Keratinocyte (primary cell): ENCODE measurements at places on chromosomes 3 and 15.

DNA sequence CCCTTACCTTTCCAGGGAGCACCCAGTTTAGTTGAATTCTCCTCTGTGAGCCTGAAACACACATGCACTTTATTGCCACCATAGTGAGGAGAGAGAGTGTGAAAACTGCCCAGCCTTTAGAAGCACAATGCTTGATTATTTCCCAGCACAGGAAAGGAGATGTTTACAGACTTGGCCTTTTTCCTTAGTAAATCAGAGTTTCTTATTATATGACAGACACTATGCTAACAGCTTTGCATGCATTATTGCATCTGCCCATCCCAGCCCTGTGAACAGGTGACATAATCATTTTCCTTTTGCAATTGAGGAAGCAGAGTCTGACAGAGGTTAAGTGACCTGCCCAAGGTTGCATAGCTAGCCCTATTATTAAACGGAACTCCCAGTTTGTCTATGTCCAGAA, 36.5 kb downstream of the CAPN3 start:
- no peak for DNase-seq

GRCh38 chr15:62887113-62887570, 155.4 kb upstream of the TPM1 start:
- DNase-seq = no peak

- DNase-seq = no peak
These were observed 23.3 kb upstream of the SENP7 start for GRCh38 chr3:101536266-101536665.

GRCh38 chr15:94346282-94346681, 114.9 kb downstream of the MCTP2 start:
- no peak for DNase-seq

- no peak for DNase-seq
These were observed at the start of gene WDR72 for GRCh38 chr15:53759411-53759931. Gene WDR72 (minus strand): TSS chr15:53759663. CDS start chr15:53733149, 26,514 bp downstream.

GRCh38 chr3:115704661-115705338, 81.5 kb downstream of the GAP43 start:
- no peak for DNase-seq

- DNase-seq = no peak
These were observed 1.9 kb downstream of the NDUFAF3 start for GRCh38 chr3:49023775-49024174.

DNA sequence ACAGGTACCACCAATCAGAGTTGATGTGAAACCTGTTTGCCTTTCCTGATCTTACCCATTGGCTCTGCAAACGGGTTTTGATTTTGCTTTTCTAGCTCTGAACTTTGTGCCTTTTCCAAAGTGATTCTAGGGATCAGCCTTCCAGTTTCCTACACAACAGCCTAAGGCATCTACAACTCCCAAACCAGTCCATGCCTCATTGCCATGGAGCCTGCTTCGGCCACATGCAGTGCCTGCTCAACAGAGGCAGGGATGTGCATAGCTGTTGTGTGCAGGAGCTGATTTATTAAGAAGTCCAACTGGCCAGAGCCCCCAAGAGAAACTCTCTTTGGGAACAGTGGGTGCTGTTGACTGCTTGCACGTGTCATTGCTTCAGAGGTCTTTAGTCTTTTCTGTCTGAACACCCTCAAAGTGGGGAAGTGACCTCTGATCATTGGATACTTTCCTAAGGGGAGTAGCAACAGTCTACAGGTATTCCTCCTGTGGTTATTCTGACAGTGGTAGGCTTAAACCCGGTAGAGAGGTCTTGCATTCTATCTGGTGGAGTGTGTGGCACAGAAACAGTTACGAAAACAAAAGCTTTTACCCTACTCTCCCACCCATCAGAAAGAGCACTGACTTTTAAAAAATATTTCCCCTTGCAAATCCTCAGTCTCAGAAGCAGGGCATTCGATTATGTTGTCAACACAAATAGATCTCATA, 36.6 kb upstream of the THSD4 start:
- DNase-seq = no peak

- DNase-seq = no peak
These were observed 18.4 kb downstream of the IGDCC4 start for GRCh38 chr15:65404186-65404872.
